Kidney (tissue), 22 donors: ENCODE measurements at places on chromosomes 13 and 19. TPM values are rescaled to one million over a fixed set of nuclear protein-coding genes. Genes with fewer than 3 reads are reported as not detected.

DNA sequence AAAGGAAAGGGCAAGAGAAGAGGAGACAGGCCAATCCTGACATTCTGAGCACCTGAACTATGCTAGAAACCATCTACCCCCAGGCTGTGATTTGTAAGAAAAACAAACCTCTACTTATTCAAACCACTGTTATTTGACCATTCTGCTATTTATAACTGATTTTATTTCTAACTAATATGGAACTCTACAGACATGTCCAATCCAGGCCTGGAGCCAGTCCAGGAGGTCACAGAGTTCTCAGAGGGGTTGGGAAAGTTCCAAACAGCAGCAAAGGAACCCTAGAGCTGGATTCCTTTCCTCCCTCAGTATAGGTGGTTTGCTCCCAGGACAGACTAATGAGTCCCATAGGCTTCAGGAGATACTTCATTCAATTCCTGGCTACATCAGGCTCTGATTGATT lies 24.2 kb downstream of the SIAH3 start:
- no peak for DNase-seq

DNA sequence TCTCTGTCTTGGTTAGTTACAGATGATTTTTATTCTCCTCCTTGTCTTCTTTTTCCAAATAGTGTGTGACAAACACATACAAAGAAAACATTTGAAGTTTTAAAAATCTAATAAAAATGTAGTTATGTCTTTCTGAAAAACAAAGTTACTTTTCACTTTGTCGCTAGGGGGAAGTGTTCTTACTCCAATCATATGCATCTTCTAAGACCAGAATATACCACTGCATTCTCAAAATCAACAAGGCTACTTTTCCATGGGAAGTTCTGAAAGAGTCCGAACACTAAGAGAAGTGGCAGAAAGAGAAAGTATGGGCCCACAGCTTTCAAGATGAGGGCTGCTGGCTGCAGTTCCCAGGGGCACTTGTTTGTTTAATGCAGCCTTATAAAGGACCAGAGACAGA lies 208.9 kb downstream of the DCT start:
- DNase-seq, result no peak

DNA sequence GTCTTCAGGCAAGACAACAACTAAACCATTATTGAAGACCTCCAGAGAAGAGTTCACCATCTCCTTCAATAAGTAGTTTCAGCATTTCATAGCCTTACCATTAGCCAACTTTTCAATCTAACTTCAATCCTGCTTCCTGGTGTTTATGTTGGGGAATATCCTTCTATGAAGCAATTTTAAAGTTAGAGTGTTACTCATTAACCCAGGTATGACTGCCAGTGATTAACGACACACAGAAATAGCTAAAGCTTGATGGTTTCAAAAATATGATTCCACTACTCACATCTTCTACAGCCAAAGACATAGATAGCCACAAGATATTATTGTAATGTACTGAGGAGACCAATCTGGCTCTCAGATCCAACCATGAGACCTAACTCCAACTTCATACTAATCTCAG lies 403.2 kb downstream of the EFNB2 start:
- DNase-seq, result no peak

The CDK8 gene
- polyA plus RNA-seq, result 11.2 TPM

DNA sequence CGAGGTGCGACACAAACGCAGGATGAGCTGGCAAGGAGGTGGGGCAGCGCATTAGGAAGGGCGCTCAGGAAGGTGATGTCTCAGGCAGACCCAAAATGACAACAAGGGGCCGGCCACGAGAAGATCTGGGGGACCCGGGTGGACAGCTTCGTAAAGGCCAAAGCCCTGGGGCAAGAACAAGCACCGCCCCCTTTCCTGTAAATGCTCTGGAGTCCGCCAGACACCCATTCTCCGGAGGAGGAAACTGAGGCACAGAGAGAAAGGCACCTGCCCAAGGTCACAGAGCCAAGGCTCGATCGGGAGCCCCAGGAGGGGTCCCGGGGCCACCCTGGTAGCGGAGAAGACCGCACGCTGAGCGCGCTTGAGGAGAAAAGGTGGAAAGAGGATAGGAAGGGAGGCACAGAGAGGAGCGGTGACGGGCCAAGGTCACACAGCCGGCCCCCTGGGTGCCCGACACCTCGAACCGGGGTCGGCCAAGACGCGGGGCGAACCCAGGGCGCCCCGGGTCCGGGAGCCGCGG lies 571 bp downstream of the SAFB2 start:
- no peak for DNase-seq
